T47D (cell line): ENCODE measurements at places on chromosomes 6 and 20.

DNA sequence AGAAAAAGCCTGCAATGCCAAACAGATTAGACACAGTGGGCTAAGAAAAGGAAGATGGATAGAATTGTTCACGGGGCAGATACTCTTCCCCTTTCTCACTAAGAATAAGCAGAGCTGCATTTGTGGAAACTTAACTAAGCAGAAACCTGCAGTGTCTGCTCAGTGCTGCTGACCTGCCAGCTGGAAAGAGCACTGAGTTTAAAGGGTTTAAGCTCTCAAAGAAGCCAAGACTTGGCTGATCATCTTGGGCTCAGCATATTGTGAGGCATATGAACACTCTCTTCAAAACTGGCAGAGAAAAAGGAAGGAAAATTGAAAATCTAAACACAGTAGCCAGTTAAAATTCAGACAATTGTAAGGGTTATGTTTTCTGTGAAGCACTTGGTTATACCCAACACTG is 711.1 kb upstream of the EPHA7 start:
- peak; percentile 18 for DNase-seq

- DNase-seq: no peak
These were observed 39.2 kb downstream of the ELMO2 start for GRCh38 chr20:46367234-46367633.

DNA sequence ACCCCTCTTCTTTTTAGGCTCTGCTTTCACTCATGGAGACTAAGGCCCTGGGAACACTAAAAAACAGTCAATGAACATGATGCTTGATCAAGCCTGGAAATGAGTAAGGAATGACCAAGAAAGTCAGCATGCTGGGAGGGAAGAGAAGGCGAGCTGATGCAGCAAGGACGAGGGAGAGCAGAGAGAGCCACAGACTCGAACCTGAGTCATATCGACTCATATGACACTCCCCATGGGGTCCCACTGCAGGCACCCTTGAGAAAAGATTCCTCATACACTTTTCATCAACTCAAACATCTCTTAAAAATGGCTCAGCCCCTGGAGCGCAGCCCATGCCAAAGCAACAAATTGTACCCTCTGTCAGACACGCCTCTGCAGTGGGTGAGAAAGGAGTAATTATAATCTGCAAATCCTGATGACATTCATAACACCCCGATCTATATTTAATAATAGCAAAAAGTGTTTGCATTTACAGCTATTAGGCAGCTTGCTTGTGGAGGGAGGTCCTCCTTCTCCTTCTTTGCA is 127.2 kb downstream of the F13A1 start:
- no peak for DNase-seq

- no peak for DNase-seq
These were observed 11.9 kb downstream of the ASF1A start for GRCh38 chr6:118905851-118906250.

DNA sequence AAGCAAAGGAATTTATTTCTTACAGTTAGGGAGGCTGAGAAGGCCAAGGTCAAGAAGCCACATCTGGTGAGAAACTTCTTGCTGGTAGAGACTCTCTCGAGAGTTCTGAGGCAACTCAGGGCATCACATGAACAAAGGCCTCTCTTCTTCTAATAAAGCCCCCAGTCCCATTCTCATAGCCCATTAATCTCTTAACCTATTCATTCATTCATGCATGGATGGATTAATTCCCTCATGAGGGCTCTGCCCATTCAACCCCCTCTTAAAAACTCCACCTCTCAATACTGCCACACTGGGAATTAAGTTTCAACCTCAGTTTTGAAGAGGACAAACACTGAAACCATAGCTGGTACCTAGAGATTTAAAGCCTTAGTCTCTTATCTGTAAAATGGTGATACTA is 217.9 kb upstream of the SPTLC3 start:
- DNase-seq: no peak

DNA sequence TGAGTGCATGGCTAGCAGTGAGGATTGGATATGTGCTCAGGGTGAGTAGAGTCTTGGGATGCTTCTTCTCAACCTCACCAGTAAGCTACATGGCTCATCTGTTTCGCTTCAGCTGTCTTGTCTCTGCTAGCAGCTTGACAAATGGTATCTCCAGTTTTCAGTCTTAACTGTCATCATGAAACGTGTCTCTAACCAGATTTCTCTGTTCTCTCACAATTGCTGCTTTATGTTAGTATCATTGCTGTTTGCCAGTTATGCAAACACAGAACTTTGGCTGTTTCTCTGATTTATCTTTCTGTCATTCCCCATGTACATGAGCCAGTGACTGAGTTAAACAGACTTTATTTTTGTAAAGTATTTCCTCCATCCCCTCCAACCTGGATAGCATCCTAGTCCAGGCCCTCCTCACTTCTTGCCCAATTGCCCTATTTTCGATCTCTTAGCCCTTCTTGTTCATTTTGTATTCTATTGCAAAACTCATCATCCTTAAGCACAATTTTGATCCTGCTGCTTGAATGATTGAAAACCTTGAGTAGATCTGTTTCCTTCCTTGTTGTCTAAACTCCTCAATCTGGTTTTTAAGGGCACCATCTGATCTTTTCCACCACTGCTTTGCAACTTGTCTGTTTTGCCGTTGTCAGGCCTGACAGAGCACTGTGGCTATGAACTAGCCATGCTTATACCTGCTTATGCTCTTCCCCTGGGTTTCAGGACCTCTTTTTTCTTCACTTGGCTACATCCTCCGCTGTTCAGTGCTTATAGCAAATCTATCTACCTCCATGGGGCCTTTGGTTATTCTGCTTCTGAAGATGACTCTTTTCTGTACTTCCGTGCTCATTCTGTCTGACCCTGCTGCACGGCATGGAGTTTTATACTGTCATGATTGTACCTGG is 37.7 kb upstream of the ADIG start:
- no peak for DNase-seq
